ENCODE measurements at places on chromosomes 1 and 21. TPM values are rescaled to one million over a fixed set of nuclear protein-coding genes. Genes with fewer than 3 reads are reported as not detected.

SYPL2 gene
- not detected for total RNA-seq

ACTN2 gene
- total RNA-seq, result not detected

ILDR2 gene
- 0.34 TPM for total RNA-seq

FCGR3B gene
- 0.37 TPM for total RNA-seq

CCDC185 gene
- not detected for total RNA-seq

C1QB gene
- total RNA-seq, result not detected

MLLT11 gene
- 5.0 TPM for total RNA-seq

LYPD8 gene
- not detected for total RNA-seq

ATP6V1G3 gene
- total RNA-seq, result not detected

SLAMF6 gene
- total RNA-seq, result 38.0 TPM

SLC44A3 gene
- total RNA-seq, result 2.1 TPM

OR6K3 gene
- total RNA-seq, result not detected

SPRR5 gene
- total RNA-seq, result not detected

VHLL gene
- total RNA-seq, result not detected

GSTM1 gene
- not detected for total RNA-seq

GFI1 gene
- total RNA-seq, result 10.2 TPM

FHL3 gene
- 4.9 TPM for total RNA-seq

PCBP3 gene
- 0.91 TPM for total RNA-seq

HES2 gene
- not detected for total RNA-seq

LCE3D gene
- not detected for total RNA-seq

AJAP1 gene
- total RNA-seq, result not detected

AADACL4 gene
- total RNA-seq, result not detected

PDZK1IP1 gene
- total RNA-seq, result 30.6 TPM

FAM131C gene
- total RNA-seq, result not detected

EFNA3 gene
- 0.29 TPM for total RNA-seq

S100A2 gene
- total RNA-seq, result 0.52 TPM

PANK4 gene
- 53.5 TPM for total RNA-seq

LCA5L gene
- 0.57 TPM for total RNA-seq

VCAM1 gene
- total RNA-seq, result not detected

VSIG8 gene
- total RNA-seq, result not detected

CHRM3 gene
- 0.02 TPM for total RNA-seq

Data from T-helper 17 cell (primary cell).